ENCODE measurements at places on chromosomes 7 and 10.

- DNase-seq, result no peak
Observed at GRCh38 chr10:102153093-102153620, 968 bp downstream of the NOLC1 start.

DNA sequence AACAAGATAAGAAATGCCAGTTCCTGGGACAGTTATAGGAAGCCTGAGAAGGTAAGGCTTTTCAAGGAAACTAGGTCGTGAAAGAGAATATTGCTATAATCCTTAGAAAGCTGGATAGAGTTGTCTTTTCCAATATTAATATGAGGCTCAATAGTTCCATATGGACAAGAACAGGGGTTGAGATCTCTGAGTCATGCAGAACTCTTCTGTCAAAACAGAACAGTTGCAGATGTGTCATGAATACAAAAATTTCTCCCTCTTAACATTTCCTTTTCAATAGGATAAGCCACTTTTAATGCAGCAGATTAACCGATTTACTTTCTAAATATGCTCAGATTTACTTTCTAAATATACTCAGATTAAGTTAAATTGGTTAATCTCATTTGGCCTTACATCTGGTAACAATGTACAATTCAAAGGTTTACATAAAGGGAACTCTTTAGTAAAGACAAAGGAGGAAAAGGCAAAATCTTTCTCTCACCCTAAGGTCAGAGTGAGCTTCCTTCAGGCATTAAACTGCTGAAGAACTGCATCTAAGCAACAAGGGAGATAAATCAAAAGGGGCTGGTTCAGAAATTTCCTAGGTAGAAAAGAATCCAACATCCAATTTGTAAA is 104.7 kb upstream of the PCDH15 start:
- DNase-seq, result peak; percentile 1

DNA sequence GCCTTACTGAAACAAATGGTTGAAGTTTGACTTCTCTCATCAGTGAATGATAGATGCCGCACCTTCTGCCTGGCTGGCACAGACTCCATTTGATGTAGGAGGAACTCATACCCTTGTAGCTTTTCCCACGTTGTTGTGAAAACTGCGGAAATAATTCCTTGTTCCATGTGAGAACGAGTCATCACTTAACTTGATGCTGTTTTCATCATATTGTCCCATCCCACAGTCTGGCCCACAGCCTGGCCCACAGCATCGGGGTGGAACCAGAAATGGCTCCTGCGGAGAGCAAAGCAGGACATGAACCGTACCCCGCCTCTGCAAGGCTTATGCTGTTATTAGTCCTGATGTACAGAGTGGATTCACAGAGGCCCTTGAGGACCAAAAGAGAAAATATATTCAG is 587.0 kb downstream of the SDK1 start:
- peak; percentile 33 for DNase-seq

GRCh38 chr7:151423936-151424335 is 14.1 kb upstream of the WDR86 start:
- no peak for DNase-seq

DNA sequence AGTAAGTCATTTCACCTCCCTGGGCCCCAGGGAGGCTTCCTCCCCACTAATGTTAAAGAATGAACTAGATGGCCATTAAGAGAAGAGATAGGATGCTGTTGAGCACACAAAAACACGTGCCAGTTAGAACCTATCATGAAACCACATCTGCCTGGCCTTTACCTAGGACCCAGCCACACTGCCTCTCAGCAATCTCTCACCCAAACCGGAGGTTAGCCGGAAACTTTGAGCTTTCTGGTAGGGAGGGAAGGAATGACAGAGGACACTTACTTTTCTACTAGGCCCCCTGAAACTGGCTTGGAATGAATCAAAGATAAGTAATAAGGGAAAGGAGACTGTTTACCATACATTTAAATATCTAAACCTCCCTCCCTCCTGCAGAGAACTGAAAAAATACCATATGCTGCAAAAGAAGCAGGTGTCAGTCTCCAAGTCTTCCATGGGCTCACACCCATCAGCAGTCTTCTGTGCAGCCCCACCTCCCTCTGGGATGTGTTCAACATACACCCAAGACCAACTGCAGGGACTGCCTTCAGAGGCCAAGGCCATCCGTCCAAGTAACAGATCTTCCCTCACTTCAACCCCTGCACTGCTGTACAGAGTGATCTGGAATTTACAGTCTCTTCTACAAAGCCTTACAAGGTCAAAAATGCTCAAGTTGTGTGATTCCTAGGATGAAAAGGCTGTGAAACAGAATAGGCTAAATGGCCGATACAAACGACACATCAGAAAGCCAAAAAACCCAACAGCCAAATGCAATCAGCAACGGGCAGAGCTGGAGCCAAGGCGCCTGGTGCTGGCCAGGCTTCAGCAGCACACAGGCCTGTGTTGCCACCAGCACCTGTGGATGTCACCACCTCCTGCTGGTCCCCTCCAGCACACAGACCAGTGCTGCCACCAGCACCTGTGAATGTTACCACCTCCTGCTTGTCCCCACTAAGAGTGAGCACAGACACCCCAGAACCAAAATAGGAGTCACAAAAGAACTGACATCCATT is 42.4 kb downstream of the SORBS1 start:
- no peak for DNase-seq

DNA sequence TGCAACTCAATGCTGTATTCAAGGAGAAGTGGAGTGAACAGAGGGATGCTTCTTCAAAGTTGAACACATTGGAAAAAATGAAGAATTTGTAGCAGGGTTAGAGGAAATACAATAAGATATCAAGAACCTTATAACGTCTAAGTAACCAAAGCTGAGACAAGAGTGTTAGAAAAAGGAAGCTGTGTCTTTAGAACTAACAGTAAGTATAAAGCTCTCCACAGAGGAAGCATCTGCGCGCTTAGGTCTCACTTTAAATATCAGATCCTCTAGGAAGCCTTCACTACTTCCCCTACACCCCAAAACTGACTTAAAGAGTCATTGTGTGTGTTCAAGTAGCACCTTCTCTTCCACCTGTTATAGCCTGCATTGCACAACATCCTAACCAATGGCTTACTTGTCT is 43.0 kb downstream of the CH25H start:
- DNase-seq, result no peak

DNA sequence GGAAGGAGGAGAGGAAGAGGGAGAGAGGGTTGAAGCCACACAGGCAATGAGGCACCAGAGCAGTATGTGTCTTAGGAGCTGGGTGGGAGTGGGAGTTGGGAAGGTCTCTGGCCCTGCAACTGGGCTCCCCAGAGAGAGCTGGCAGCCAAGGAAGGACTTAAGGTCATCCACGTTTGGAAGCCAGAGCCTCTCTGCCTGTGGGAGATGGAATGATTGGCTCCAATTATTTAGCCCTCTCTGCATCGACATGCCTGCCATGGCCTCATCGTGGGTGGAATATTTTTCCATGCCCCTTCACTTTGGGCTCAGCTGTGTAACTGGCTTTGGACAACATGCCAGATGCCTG is 478.5 kb downstream of the RPS24 start:
- no peak for DNase-seq

DNA sequence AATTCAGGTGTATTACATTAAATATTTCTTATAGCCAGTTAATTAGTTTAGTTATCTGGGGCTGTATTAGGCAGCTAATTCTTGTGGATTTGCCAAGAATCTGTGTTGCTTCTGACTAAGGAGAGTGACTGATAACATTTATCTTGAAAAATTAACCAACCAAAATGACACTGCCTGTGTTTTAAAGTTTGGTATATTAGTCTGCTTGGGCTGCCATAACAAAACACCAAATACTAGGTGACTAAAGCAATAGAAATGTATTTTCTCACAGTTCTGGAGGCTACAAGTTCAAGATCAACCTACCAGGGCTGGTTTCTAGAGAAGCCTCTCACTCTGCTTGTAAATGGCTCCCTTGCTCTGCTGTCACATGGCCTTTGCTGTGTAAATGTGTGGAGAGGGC is 12.9 kb downstream of the EXOC4 start:
- no peak for DNase-seq

DNA sequence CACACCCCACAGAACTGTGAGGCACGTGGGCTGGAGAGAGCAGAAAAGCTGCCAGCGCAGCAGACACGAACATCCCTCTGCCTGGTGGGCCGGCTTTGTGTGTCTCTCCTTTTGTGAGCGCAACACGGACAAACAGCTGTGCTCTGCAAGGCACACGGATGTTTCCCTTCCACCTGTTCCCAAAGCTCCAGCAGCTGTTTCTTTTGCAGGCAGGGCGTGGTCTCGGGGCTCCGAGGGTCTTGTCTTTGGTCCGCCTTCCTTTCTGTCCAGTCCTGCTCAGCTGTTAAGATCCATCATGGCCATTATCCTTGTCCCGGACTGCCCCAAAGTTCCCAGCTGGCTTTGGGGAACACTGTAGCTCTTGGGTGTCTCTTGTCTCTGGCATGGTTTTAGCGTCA is 32.7 kb upstream of the SH2B2 start:
- no peak for DNase-seq

DNA sequence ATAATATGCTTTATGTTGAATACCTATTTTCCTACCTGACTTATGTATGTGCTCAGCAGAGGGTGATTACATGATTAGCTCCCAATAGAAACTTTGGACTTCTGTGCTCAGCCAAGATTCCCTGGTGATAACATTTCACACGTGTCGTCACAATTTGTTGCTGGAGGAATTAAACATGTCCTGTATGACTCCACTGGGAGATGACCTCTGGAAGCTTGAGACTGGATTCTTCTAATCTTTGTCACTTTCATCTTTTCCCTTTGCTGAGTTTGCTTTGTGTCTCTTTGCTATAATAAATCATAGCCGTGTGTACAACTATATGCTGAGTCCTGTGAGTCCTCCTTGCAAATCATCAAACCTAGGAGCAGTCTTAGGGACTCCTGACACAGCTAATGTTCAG is 120.9 kb upstream of the LRRTM3 start:
- no peak for DNase-seq

- no peak for DNase-seq
Observed at GRCh38 chr10:71772832-71773220, 494 bp downstream of the VSIR start.

GRCh38 chr10:60137292-60137992 is 231.1 kb upstream of the CCDC6 start:
- no peak for DNase-seq

GRCh38 chr10:127884501-127884900 is 8.2 kb downstream of the CLRN3 start:
- no peak for DNase-seq

DNA sequence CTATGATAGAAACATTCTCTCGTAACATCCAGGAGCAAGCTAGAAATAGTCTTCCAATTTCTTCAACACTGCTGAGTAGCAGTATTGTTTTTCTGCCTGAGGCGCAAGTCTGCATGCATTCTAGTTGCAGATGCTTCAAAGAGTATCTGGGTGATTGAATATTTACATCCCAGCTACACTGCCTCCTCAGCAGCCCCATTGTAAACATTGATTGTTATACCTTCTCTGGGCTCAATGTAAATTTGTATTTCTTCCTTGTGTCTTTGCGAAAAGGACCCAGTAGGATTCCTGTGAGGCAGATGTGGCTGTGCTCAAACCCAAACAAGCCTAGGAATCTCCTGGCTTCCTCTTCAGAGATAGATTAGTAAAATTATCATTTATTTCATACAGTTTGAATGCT is 320.7 kb downstream of the CDC14C start:
- no peak for DNase-seq

- DNase-seq, result no peak
Observed at GRCh38 chr7:94602181-94602580, 53.8 kb downstream of the SGCE start.

- DNase-seq, result no peak
Observed at GRCh38 chr10:98463016-98463415, 16.3 kb upstream of the HPS1 start.

DNA sequence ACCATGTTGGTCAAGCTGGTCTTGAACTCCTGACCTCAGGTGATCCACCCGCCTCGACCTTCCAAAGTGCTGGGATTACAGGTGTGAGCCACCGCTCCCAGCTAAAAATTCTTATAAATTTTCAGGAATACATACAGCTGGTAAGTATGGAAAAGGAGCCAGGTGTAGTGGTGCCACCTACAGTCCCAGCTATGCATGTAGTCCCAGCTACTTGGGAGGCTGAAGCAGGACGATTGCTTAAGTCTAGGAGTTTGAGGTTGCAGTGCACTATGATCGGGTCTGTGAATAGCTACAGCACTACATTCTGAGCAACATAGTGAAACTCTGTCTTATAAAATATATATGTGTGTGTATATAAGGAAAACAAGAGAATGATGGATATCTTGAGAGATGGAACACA is 19.0 kb downstream of the LDB1 start:
- peak; percentile 43 for DNase-seq

DNA sequence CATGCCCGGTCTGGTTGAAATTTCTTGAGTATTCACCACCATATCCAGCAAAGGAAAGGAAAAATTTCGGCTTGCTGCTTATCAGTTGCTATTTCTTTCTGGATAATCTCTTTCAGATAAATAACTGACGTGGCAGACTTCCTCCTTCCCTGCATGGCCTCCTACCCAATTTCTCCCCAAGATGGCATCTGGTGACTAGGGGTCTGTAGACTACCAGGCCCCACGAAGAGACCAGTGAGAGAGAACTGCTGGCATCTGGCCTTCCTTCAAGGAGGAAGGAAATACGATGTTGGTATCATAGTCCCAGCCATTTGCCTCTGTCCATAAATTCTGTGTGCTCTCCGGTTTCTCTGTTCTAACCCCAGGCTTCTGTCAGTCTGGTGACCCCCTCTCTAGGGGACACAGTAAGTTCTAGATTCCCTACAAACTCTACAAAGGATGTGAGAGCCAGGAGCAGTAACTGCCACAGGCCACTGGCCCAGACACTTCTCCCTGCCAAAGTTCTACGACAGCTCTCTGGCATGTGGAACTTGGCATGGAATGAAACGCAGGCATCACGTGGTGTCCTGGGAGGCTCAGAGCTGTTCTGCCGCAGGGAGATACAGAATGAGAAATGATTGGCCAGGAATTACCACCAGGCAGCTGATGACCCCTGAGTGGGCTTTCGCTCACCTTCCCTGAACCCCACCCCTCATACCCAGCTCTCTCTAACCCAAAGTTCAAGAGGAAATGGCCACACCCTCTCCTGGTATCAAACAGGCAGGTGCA is 30.0 kb upstream of the MSRB2 start:
- DNase-seq, result peak; percentile 79

DNA sequence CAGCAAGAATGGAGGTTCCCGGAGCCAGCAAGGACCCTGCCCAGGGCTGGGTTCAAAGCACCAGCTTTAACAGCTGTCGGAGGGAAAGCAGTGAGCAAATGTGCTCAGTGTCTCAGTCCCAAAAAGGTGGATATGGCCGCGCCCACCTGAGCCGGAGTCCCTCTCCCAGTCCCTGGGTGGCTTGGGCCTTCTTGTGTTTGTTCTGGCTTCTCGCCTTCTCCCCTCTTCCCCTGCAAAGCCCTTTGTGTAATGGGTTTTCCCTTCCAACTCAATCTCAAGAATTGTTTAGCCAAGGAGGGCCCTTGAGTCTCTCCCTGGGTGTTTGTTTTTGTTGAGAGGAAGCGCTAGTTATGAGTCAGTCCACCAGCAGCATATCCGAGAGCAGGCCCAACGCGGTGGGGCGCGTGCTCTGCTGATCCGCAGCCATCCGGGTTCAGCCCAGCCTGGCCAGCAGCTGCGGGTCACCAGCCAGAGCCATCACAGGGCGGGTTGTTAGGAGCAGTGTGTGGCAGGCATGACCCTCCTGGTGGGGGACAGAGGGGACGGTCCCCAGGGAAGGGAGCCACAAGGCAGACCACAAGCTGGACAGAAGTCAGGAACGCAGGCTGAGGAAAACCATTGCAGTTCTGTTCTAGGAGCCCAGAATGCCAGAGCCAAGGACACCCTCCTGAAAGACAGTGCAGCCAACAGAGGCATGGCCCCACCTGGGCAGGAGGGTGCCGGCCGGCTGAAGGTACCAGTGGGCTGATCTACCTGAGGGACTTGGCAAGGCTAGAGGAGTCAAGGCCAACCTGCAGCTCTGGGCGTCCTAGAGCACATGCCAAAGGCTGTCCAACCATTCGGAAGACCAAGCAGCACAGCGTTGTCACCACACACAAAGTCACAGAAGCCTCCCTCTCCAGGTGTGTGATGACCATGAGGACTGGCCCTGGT is 21.3 kb downstream of the CALML3 start:
- peak; percentile 85 for DNase-seq

Data from epithelial cell of esophagus (primary cell).